ENCODE measurements at places on chromosomes 12 and 14. TPM values are rescaled to one million over a fixed set of nuclear protein-coding genes. Genes with fewer than 3 reads are reported as not detected.

Gene DYRK2
- 29.7 TPM for total RNA-seq

Gene CEBPE
- total RNA-seq = not detected

Gene GUCY2C
- total RNA-seq = not detected

Gene PDE3A
- 23.1 TPM for total RNA-seq

Gene TAS2R31
- total RNA-seq = 5.6 TPM

Gene MLXIP
- 11.9 TPM for total RNA-seq

Gene TNFAIP2
- total RNA-seq = 43.5 TPM

Gene PIANP
- under 0.01 TPM for total RNA-seq

Gene KRT71
- total RNA-seq = not detected

Gene WNT1
- not detected for total RNA-seq

Gene CLMN
- 3.9 TPM for total RNA-seq

Gene ARF3
- total RNA-seq = 48.5 TPM

Gene KRT6C
- total RNA-seq = not detected

Gene DERA
- total RNA-seq = 65.6 TPM

Gene INHBC
- total RNA-seq = not detected

Gene LRP6
- total RNA-seq = 40.5 TPM

Gene FOXG1
- under 0.01 TPM for total RNA-seq

Gene GPRC5A
- 18.6 TPM for total RNA-seq

Gene FKBP11
- total RNA-seq = 38.9 TPM

Gene CLEC4A
- total RNA-seq = not detected

Gene VRTN
- total RNA-seq = not detected

Gene SLC39A2
- not detected for total RNA-seq

Gene SERPINA9
- total RNA-seq = 0.28 TPM

Gene NDRG2
- 0.38 TPM for total RNA-seq

Gene MYO1A
- total RNA-seq = under 0.01 TPM

Gene AKAP3
- 1.4 TPM for total RNA-seq

Gene ACIN1
- total RNA-seq = 87.8 TPM

Gene TMEM63C
- under 0.01 TPM for total RNA-seq

Gene NPFF
- total RNA-seq = not detected

Gene ADSS1
- total RNA-seq = 1.7 TPM

Gene DBX2
- total RNA-seq = not detected

Gene HOXC4
- total RNA-seq = 0.19 TPM

Gene CLEC1B
- total RNA-seq = not detected

Gene BCL11B
- total RNA-seq = not detected

Gene GSC
- total RNA-seq = 0.85 TPM

Gene ALX1
- not detected for total RNA-seq

Gene IKZF4
- 2.0 TPM for total RNA-seq

Gene TMCC3
- 1.1 TPM for total RNA-seq

Gene MYF6
- total RNA-seq = not detected

Gene RIMKLB
- total RNA-seq = 31.8 TPM

Gene EPS8
- 165 TPM for total RNA-seq

Gene IQSEC3
- 0.28 TPM for total RNA-seq

Gene AKAP5
- total RNA-seq = 0.58 TPM

All from regular cardiac myocyte (primary cell).